T-helper 1 cell treated with Interleukin-12 subunit alpha and Interleukin-12 subunit beta and Interleukin-4 antibody, amounts not matched to agents 30 ng/mL and 1 ng/mL, for 36 hours (primary cell): ENCODE measurements at places on chromosomes 4 and X. TPM values are rescaled to one million over a fixed set of nuclear protein-coding genes. Genes with fewer than 3 reads are reported as not detected.

ZNF330 gene
- 37.3 and 42.6 TPM in 2 replicates for total RNA-seq

CYLC1 gene
- not detected in 2 replicates for total RNA-seq

CT47C1 gene
- total RNA-seq = not detected in 2 replicates

ZNF732 gene
- not detected in 2 replicates for total RNA-seq

COL25A1 gene
- total RNA-seq = not detected in 2 replicates

FGA gene
- not detected in 2 replicates for total RNA-seq

AREG gene
- 0.22 and 0.27 TPM in 2 replicates for total RNA-seq

MAGEA9B gene
- total RNA-seq = not detected in 2 replicates

NSG1 gene
- total RNA-seq = 0.69 and 1.1 TPM in 2 replicates

ZCCHC12 gene
- total RNA-seq = not detected in 2 replicates

PLP1 gene
- total RNA-seq = not detected in 2 replicates

ARAF gene
- 93.8 and 97.1 TPM in 2 replicates for total RNA-seq

DGAT2L6 gene
- total RNA-seq = not detected in 2 replicates

HPGD gene
- 12.1 and 13.8 TPM in 2 replicates for total RNA-seq

DCHS2 gene
- not detected in 2 replicates for total RNA-seq

HDAC6 gene
- 83.1 and 87.3 TPM in 2 replicates for total RNA-seq

SPOCK3 gene
- not detected in 2 replicates for total RNA-seq

PAGE2 gene
- not detected in 2 replicates for total RNA-seq

PF4V1 gene
- not detected in 2 replicates for total RNA-seq

AKAP14 gene
- not detected in 2 replicates for total RNA-seq

PPA2 gene
- total RNA-seq = 51.2 and 51.3 TPM in 2 replicates

PNMA6F gene
- total RNA-seq = not detected in 2 replicates

XAGE1A gene
- not detected in 2 replicates for total RNA-seq

MAGEA11 gene
- total RNA-seq = not detected in 2 replicates

GAGE1 gene
- not detected in 2 replicates for total RNA-seq

CCNB3 gene
- 0.54 and 0.83 TPM in 2 replicates for total RNA-seq

ANXA10 gene
- total RNA-seq = not detected in 2 replicates

PPARGC1A gene
- total RNA-seq = not detected in 2 replicates

TLR6 gene
- 6.7 and 7.6 TPM in 2 replicates for total RNA-seq

MAGEB10 gene
- total RNA-seq = not detected in 2 replicates

TENM3 gene
- 0.02 TPM in 1 of 2 replicates, not detected in the other for total RNA-seq

FGFRL1 gene
- total RNA-seq = 6.8 and 8.0 TPM in 2 replicates

TMSB4X gene
- 14,146 and 14,202 TPM in 2 replicates for total RNA-seq

DACH2 gene
- total RNA-seq = not detected in 2 replicates

TEX13D gene
- total RNA-seq = not detected in 2 replicates
